HepG2 (cell line): ENCODE measurements at places on chromosomes 6 and 20.

DNA sequence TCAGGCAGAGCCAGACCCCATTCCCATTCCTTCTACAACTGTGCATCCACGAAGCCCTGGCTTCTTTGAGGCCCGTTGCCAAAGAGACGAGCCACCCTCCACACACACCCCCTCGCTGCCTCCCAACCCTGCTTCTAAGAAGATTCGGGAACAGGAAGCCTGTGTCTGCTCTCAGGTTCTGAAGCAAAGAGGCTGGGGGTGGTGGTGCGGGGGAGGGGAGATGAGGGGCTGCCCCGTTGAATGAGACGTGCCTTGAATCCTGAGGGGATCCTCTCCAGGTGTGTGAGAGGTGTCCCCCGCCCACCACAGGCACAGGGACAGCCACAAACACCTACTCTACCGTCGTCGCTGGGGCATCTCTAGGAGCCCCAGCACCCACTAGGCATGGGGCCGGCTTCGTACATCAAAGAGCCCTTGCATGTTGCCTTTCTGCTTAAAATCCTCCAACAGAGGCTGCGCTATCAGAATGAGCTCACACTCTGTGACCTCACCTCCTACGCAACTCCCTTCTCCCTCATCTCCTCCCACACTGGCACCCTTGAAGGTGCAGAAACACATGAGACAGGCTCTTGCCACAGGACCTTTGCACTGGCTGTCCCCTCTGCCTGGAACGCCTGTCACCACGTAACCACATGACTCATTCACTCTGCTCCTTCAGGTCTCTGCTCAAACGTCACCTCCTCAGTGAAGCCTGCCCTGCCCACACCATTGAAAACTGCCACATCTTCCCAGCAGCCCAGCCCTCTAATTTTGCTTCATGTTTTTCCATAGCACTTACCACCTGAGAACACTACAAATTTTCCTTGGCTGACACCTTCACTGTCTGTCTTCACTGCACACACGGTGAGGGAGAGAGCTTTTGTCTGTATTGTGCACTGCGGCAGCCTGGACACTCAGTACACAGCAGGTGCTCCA lies 58.5 kb downstream of the PREX1 start:
- no peak for DNase-seq

GRCh38 chr6:105321207-105321606 lies 81.7 kb downstream of the PREP start:
- DNase-seq: no peak

DNA sequence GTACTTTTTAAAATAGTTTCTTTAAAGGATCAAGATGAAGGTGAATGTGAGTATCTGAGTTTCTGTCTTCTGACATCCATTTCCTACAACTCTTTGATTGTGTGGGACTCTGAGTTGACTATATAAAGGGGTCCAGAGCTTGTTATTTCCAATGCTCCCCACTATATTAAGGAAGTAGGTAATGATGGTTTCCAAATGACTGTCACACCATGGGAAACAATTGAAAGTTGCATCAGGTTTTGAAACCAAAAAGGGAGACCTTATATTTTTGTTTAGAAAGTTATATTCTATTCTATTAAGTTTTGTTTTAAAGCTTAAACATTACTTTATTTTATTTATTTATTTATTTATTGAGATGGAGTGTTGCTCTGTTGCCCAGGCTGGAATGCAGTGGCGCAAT lies 11.2 kb downstream of the CASS4 start:
- no peak for DNase-seq

DNA sequence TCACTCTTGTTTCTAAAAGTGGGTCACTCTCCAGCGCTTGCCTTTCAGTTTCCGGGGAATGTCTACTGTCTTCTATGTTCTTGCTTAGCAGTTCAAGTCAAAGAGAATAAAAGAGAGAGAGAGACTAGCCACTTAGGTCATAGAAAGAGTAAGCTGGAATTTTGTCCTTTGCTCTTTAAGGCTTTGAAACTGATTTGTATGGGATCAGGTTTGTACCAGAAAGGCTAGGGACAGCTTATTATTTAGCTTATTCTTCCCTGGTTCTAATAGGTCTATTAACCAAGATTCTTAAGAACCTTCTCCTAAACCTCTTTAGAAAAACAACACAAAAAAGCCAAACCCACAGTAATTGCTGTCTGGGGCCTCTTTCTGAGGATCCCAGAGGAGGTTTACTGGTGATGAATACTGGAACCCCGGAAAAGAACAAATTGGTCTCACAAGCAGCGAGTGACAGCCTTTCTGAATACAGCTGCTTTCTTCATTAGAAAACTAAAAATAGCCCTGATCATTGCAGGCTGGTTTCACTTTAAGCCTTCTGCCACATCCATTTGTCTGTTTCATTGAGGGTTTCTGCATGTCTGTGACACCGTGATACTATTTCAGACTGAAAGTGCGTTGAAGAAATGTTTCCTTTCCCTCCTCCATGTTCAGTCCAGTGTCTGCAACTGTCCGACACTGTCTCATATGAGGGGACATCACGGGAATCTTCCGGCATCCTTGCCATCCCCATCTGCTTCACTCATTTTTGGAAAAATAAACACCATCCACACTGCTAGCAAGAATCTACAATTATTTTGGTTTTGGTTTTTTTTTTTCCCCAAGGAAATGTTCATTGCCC lies 75.1 kb upstream of the ATXN1 start:
- DNase-seq: no peak

- DNase-seq: no peak
Measured at GRCh38 chr6:154157706-154158105, 118.7 kb downstream of the OPRM1 start.

DNA sequence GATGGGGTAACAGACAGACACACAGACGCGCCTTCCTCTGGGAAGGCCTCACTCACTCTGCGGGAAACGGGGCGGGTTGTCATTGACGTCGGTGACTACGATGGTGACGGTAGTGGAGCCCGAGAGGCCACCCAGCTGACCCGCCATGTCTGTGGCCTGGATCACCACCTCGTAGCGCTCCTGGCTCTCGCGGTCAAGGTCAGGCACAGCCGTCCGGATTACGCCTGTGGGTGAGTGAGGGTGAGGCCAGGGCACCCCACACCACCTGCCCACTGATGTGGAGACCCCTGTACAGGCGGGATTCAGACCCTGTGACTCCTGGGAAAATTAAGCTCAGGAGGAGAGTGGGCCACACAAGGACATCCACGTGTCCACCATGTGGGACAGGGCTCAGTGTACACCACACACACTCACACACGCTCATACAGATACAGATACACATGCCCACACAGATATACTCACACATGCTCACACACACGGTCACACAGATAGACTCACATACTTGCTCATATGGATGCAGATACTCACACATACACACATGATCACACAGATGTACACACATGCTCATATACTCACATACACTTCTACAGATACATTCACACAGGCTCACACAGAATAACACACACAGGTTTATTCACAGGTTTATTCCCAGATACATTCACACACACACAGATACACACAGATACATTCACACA lies 91.4 kb downstream of the CDH22 start:
- no peak for DNase-seq

DNA sequence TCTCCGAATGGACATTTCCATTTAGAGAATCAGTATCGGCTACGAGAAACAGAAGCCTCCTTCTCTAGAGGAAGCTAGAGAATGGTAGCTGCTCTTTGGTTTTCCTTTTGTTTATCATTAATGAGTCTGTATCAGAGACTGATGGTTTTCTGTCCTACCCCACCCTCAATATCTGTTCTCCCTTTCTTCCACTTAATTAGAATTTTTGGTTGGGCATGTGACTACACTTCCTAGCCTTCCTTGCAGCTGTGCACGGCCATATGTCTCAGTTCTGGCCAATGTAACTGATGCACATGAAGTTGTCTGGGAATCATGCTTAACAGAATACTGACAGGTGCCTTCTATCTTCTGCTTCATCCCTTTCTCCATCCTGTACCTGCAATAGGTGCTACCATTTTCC lies 19.0 kb downstream of the RNF24 start:
- no peak for DNase-seq

DNA sequence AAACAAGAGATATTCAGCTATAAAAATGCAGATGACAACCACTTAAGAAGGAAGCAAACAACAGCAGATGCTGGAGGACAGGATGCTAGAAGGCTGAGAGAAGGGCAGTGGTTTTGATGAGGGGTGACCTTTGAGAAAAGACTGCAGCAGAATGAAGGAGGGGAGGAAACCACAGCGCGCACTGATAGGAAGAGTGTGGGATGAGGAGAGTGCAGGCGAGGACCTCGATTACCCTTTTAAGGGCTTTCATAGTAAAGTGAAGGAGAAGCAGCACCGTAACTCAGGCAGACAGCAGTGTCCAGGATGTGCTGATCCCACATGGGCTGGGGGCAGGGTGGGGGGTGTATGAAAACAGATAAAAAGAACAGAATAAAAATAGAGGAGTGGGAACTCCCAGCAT lies 19.2 kb downstream of the ZBTB2 start:
- no peak for DNase-seq

DNA sequence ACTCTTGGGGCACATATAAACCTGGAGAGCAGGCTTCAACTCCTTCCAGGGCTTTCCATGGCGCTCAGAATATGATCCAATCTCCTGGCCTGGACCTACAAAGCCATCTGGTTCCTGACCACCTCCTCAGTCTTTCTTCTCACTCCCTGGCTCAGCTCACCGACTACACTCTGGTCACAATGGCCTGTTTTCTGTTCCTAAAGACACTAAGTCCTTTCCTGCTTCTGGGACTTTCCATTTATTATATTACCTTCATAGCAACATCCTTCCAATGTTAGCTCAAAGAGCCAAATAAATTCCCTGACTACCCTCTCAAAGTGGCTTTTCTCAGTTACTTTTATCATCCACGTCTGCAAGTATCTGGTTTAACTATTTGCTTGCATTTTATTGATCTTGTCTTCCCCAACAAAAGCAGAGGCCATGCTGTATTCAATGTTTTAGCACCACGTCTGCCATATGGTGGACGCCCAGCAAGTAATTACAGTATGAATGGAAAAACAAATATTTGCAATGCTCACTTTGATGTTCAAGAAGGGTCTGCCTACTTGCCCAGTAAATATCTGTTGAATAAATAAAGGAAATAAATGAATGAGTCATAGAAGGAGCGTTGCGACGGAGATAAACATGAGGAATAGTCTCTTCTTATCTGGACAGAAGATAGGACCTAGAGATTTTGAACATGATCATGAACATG lies 328.4 kb downstream of the ESR1 start:
- peak; percentile 92 for DNase-seq

DNA sequence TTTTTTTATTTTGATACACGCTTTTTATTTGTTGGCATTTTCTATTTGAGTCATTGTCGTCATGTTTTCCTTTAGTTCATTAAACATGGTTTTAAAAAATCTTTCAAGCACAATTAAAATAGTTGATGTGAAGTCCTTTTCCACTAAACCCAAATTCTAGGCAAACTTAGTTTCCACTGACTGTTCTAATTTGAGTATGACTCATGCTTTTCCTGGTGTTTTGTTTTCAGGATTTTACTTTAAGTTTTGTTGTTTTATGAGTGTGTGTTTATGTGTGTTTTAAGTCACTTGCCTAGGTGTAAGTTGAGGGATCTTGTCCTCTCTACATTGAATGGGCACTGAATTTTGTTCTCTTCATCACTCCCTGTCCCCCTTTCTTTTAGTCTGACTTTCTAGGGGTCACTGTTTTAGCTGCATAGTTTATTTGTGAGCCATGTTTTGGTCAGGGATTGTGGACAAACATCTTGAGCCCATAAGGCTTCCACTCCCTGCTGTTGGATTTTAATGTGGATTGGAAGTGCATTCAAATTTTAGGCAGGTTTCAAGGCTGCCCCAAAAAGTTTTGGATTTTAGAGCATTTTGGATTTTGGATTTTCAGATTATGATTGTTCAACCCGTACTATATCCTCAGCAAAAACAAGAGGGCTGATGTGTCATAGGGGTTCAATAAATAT lies 94.8 kb downstream of the CDYL start:
- DNase-seq: no peak

DNA sequence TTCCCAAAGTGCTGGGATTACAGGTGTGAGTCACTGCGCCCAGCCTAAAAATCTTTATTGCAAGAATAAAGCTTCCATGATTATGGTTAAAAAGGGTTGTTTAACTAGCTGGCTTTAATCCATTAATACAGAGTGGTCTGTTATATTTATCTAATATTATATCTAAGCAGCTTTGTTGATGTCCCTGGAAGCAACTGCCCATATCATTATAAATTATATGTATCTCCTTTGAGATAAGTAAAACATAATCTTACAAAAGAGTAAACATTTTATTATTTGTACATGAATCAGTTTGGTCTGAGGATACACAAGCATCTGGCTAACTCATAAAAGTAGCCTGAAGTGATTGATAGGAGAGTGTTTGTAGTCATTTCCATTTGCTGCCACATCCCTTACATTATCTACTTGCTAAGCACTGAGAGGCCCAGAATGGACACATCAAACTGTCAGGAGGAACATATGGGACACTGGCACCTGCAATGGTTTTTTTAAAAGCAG lies 46.9 kb downstream of the TRAF3IP2 start:
- DNase-seq: no peak

DNA sequence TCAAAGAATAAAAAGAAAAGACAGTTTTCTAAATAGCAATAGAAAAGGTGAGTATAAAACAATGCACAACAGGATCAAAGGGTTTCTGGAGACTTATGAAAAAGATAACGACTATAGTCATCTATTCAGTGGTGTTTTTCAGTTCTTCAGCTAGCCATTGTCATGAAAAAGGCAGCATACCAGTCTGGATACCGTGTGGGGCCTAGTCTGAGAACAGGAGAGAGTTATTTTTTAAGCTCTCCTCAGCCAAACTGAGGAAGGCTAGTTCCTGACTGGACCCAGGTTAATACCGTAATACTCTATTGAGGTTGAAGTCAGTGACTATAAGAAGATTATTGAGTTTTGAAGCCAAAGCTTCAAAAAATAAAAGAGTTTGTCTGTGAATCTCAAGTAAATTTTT lies 49.5 kb downstream of the PLN start:
- DNase-seq: no peak

DNA sequence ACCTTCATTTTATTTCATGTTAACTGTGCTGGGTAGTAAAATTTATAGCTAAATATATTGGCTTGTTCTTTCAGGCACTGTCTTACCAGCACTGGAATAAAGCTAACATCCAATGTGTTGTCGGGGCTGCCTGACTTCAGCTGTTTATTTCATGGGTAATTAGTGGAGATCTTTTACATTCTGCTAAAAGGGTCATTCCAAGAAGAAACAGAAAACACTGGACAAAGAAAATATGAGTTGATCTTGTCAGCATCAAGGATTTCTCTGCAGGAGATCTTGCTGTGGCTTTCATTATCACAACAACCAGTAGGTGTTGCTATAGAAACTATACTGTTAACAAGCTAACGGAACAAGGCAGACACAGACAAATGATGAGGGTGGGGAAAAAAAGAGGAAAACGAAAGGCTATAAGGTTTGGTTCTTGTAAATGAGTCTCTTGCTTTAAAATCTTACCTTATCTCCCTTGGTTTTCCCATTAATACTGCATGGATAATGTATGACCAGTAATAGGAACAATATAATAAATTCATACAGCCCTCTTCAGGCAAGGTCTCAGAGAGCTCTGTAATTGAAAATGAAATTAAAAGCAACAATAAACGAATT lies 206.8 kb downstream of the SIM1 start:
- DNase-seq: peak; percentile 9

GRCh38 chr6:16578695-16579285 lies 182.5 kb downstream of the ATXN1 start:
- peak; percentile 59 for DNase-seq
